ENCODE measurements at places on chromosomes 12 and 14.

- DNase-seq, result no peak
Measured at GRCh38 chr12:45977620-45978019, 12.8 kb downstream of the SCAF11 start.

DNA sequence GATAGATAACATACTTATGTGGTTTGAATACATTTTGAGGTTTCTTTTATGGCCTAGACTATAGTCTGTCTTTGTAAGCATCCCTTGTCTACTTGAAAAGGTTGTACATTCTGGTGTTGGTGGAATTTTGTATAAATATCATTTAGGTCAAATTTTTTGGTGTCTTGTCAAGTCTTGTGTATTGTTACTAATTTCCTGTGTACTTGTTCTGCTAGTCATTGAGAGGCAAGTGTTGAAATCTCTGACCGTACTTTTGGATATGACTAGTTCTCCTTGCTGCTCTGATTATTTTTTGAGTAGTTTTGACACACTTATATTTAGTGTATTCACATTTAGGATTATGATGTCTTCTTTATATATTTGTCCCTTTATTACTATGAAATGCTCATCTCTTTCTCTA, 219.6 kb downstream of the CCDC91 start:
- DNase-seq, result no peak

DNA sequence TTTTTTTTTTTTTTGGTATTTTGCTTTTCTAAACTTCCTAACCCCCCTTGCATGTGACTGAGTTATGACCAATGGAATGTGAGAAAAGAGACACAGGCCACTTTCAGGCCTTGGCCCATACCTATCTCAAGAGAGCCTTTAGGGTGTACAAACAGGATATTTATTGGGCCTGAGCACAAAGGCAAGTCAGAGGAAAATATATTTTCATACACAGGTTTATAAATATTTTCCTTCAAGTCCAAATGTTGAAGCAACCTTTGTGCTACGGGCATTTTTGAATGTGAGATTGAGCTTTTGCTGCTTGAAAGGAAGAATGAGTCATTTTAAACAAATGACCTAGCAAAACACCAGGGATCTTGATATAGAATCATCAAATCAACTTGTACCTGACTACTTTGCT, 228.6 kb upstream of the E2F7 start:
- DNase-seq, result no peak

GRCh38 chr12:18224745-18225144, 36.6 kb upstream of the PIK3C2G start:
- no peak for DNase-seq

- DNase-seq, result peak; percentile 34
Measured at GRCh38 chr12:72017054-72017651, 78.5 kb downstream of the TPH2 start.

GRCh38 chr12:64674367-64674922, 64.2 kb downstream of the RASSF3 start:
- peak; percentile 86 for DNase-seq

- DNase-seq, result no peak
Measured at GRCh38 chr12:3200032-3200617, 122.9 kb downstream of the TSPAN9 start.

DNA sequence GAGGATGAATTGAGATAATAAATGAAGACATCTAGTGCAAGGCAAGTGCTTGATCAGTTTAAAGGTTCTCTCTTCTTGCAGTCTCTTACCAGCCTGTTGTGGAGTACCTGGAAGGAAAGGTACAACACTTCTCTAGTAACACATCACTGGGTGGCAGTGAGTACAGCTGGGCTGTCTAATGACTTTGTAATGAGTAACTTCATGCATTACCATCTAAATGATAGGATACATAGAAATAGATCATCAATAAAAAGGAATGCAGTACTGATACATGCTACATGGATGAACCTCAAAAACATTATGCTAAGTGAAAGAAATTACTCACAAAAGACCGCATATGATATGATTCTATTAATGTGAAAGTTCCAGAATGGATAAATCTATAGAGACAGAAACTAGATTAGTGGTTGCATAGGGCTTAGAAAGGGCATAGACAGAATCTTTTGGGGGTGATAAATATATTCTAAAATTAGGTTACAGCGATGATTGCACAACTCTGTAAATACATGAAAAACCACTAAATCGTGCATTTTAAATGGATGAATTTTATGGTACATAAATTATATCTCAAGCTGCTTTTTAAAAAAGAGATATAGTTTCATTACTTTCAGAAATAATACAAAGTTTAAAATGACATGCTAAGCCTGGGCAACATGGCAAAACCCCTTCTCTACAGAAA, 224.4 kb downstream of the CHST11 start:
- DNase-seq, result no peak

- DNase-seq, result no peak
Measured at GRCh38 chr12:71159878-71160277, 2.1 kb upstream of the TSPAN8 start.

DNA sequence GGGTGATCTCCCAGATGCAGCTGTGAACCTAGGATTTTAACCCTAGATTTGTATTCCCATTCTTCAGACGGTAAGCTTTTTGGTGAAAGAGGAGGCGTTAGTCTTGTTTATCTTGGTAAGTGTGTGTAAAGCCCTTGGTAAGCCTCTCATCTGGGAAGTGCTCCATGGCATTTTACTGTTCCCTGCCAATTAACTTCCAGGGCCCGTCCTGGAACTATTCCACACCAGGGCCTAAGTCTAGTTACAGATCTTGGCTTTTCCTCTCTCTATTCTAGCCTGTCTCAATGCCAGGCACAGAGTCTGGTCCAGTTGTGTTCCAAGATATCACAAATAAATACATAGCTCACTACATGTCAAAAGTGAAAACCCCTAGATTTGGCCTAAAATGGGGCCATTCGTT, 42.4 kb downstream of the YEATS4 start:
- no peak for DNase-seq

DNA sequence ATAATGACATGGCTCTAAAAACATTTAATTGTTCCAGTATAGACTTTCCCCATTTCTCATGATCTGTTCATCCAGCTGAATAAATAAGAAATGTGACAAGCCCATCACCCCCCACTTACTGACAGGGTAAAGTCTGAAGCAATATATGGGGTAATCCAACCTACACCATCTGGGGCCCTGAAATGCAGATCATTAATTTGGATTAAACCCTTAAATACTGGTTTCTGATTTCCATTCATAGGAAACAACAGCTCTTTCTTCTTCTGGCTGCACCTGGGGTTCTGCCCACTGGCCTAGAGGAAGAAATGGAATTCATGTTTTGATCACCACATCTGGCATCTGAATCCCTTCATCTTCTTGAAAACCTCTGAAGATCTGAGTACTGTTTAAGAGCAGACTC, 39.3 kb upstream of the ACSM4 start:
- no peak for DNase-seq

- no peak for DNase-seq
Measured at GRCh38 chr14:102034301-102034700, 52.5 kb downstream of the HSP90AA1 start.

DNA sequence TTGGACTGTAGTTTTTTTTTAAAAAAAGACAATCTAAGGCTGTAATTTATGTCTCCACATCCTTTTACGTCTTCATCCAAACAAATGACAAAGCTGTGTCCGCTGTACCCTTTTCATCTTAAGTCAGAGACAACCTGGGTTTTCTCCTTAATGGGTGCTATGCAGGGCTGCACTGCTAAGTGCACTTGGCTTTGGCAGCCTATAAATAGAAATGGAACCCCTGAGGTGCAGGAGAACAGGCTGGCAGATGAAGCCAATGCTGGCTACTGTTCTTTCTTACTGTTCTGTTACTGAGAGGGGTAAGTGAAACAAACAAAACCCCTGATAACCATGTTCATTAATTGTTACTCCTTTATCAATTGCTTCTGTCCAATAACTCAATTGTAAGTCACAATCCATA, 47.1 kb upstream of the KICS2 start:
- DNase-seq, result no peak

- DNase-seq, result no peak
Measured at GRCh38 chr14:74314576-74314975, 11.8 kb upstream of the ABCD4 start.

- no peak for DNase-seq
Measured at GRCh38 chr14:95340201-95340697, 20.5 kb upstream of the CLMN start.

GRCh38 chr12:26077915-26078702, 46.7 kb downstream of the BHLHE41 start:
- no peak for DNase-seq

GRCh38 chr12:79706676-79707075, 15.9 kb upstream of the PAWR start:
- no peak for DNase-seq

DNA sequence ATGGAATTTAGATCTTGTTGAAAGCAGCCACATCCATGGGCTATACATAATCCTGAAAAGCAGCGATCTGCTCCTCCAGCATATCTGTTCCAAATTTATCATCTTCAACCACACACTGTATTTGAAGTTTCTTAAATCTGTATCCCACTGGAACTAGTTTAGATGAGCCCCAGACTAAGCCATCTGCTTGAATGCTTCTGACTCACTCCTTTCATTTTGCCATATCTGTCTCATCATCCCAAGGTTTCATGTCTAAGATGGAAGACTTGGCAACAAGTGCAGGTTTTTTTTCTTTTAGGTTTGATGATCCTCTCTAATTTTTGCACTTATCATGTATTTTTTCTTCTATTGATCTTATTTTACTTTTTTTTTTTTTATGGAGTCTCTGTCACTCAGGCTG, 54.4 kb upstream of the TMEM263 start:
- DNase-seq, result no peak

- no peak for DNase-seq
Measured at GRCh38 chr14:41899416-41899815, 292.7 kb downstream of the LRFN5 start.

- DNase-seq, result no peak
Measured at GRCh38 chr12:4984344-4984743, 59.3 kb upstream of the KCNA5 start.

DNA sequence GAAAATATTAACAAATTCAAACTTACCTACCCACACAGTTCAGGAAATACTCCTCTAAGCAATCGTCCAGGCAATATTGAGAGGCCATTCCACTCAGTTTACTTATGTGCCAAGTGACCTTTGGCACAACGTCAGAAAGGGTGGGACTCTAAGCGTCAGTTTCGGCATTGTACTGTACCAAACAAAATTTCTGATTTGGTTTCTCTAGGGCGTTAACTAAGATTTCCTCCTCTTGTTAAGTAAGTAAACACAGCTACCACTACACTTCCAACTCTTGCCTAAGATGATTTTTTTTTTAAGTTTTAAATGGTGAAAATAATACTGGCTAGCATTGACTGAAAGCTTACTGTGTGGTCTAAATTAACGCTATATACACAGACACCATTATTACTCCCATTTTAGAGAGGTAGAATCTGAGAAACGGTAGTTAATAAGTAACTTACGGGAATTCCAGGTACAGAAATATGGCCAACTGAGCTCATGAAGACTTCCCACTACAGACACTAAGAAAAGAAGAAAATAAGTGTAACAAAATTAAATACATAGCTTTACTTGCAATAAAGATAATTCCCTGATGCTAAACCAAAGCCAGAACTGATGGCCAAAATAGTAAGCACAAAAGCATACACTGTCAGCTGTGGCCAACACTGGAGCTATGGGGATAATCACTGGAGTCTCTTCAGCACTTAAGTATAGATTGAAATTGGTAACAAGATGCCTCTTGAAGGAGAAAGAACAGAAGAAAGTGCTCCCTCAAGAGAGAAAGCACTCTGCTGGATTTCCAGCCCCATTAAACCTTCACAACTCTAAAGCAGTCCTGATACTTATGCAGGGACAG, 76.1 kb downstream of the EPS8 start:
- DNase-seq, result no peak

DNA sequence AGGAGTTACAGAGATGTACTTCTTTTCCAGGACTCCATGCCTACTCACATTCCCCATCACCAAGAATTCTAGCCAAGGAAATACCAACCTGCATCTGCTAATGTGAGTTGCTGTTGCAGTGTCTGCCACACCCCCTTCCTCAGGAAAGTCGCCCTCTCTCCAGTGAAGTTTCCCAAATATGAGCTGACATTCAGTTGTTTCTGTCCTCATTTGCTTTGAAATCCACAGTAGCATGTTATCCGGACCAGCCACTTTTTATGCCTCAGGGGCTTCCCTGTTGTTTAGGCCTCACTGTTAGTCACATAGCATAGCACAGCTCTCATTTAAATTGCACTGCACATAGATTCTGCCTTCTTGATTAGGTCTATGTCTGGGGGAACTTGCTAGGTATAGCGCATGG, 212.4 kb downstream of the EGLN3 start:
- no peak for DNase-seq

GRCh38 chr12:70248876-70249275, 5.6 kb downstream of the CNOT2 start:
- DNase-seq, result no peak

GRCh38 chr12:111445726-111446581, 40.2 kb downstream of the SH2B3 start:
- no peak for DNase-seq

DNA sequence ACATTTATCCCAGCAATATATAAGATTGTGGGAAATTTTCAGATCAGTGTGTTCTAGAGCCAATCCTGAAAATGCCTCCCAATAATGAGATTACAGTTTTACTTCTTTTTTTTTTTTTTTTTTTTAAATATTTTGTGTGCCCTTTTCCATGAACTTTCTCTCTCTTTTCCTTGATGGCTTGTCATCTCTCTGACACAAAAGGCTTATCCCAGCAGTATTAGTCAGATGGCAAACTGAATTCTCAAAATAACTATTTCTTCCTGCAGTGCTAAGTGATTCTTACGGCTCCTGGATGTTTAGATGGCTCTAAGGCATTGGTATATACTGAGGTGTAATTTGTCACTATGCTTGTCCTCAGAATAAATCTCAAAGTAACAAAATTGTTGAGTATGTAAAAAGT, 86.7 kb downstream of the LRP6 start:
- DNase-seq, result no peak

GRCh38 chr14:21210023-21210422, 54.2 kb upstream of the OR5AU1 start:
- DNase-seq, result no peak

- DNase-seq, result no peak
Measured at GRCh38 chr12:108722992-108723766, 8.1 kb downstream of the CORO1C start.

DNA sequence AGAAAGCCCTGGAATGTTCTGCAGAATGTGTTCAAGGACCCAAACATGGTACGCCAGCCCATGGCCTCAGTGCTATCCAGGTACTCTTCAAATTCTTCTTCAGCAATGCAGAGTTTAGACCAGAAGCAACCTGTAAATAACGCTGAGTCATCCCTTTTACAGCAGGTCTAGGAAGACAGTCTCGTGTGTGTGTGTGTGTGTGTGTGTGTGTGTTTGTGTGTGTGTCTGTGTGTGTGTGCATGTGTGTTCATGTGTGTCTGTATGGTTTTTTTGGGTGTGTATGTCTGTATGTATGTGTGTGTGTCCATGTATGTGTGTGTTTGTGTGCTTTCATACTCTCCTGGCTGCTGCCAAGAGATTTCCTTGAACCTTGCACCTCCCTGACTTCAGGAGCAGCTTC, 60.1 kb upstream of the RFX4 start:
- no peak for DNase-seq

GRCh38 chr12:76268267-76268666, 79.9 kb downstream of the BBS10 start:
- DNase-seq, result no peak

All from central memory CD4-positive, alpha-beta T cell (primary cell).